ENCODE measurements at places on chromosomes 11 and 22.

DNA sequence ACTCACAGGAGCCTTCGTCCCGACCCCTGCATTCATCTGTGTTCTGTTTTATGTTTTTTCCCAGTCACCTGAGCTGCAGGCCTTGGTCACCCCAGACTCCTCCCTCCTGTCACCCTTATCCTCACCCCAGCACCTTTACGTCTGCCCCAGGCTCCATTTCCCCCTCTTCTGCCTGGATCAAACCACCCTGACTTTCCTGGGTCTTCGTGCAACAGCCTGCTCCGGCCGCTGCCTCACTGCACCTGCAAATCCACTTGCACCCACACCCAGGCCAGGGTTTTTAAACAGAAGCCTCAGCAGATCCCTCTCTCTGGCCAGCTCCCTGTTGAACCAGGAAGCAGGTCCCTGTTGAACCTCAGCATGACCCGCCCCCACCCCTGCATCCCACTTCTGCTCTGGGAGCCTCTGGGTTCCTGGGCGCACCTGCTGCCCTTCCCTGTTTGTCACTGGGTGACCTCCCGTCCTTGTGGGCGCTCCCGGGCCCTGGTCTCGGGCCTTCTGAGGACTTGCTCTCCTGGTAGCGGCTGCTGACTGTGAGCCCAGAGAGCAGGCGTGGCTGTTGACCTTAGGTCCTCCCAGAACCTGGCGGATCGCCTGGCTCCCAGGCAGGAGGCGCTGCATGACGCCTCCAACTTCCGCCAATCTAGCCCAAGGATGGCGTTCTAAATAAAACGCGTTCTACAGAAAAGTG is 12.8 kb downstream of the MAPK8IP2 start:
- DNase-seq, result no peak

GRCh38 chr11:19253153-19253745 is 12.5 kb upstream of the E2F8 start:
- DNase-seq, result no peak

- DNase-seq, result no peak
These were observed 17.1 kb upstream of the EFCAB6 start for GRCh38 chr22:43828998-43829782.

DNA sequence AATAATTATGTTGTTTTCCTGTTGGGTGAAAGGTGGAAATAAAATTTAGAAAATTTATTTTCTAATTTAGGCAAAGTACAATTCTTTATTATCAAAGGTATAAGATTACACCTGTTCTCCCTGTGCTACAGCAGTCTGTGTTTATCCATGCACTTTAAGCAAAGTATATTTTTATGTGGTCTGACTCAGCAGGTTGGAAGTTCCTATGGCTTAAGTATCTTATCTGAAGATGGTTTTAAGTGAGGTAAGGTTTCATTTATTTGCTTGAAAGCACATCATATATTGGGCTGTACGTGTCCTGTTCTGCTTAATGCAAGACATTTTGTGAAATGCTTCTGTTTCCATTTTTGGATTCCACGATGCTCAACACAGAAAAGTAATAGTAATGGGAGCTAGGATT is 14.6 kb downstream of the PPME1 start:
- DNase-seq, result no peak

- no peak for DNase-seq
These were observed 1.4 kb upstream of the RAB1B start for GRCh38 chr11:66267039-66267378.
